Activated T-helper 1 cell treated with anti-CD3 and anti-CD28 coated beads, Interleukin-12 subunit alpha, Interleukin-12 subunit beta, Interleukin-2, Interleukin-4 antibody, amounts not matched to agents 30 ng/mL and 10 ng/mL and 1 ng/mL, durations not matched to agents 14 hours and 24 hours and 36 hours (primary cell): ENCODE measurements at places on chromosomes 6 and 20.

DNA sequence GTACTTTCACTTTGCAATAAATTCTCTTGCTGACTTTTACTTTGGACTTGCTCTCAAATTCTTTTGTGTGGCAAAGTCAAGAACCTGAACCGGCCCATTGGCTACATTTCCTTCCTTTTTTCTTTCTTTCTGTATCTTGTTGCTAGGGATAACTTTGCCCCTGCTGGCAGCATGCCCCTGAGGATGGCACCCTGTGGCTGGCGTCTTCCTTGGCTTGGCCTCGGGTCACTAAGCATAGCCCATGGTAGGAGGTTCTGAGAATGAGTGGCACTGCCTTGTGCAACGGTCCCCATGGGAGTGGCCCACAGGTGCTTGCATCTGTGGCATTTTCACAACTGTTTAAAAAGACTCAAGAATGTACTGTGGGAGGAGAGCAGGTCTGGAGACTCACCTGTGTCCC, 14.0 kb upstream of the HLA-F start:
- peak overlapping the region; percentile 70 for H3K4me3 ChIP-seq
- H3K27ac ChIP-seq: peak overlapping the region; percentile 80
- no peaks in the 10 kb centered on the region for H3K36me3 ChIP-seq
- peaks cover 71% of the 10 kb centered on the region for H3K4me1 ChIP-seq

DNA sequence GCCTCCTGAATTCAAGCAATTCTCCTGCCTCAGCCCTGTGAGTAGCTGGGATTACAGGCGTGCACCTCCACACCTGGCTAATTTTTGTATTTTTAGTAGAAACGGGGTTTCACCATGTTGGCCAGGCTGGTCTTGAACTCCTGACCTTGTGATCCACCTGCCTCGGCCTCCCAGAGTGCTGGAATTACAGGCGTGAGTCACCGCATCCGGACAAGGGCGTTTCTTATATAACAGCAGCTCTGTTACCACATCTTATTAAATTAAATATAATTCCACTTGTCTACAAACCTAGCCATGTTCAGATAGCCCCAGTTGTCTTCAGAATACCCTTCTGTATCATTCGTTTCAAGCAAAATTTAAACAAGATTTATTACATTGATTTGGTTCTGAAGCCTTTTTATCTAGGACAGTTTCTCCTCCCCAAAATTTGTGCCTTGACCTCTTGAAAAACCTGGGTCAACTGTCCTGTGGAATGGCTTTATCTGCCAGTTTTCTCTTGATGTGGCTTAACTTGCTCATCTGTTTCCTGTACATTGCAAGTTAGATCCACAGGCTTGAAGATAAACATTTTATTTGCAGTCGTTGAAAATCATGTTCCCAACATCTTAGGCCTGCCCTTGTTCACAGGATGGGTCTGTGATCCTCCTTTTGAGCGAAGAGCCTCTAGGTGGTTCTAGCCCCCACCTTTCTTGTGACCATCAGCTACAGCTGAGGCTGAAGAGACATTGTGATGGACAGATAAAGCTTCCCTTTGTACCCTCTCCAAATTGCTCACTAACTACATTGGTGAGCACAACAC, 132.2 kb downstream of the ARID1B start:
- no peaks in the 10 kb centered on the region for H3K27me3 ChIP-seq
- no peak for DNase-seq
- H3K36me3 ChIP-seq: peaks cover 9% of the 10 kb centered on the region
- H3K4me1 ChIP-seq: peaks cover 33% of the 10 kb centered on the region

- DNase-seq: no peak
- no peak overlapping the region for H3K27ac ChIP-seq
- H3K4me1 ChIP-seq: peaks cover 8% of the 10 kb centered on the region
- H3K4me3 ChIP-seq: peak overlapping the region; percentile 66
These were observed 577 bp downstream of the SASH1 start for GRCh38 chr6:148343047-148343782.

GRCh38 chr6:38779310-38780062, 64.4 kb downstream of the DNAH8 start:
- H3K4me1 ChIP-seq: no peaks in the 10 kb centered on the region
- DNase-seq: no peak
- H3K27me3 ChIP-seq: peaks cover 18% of the 10 kb centered on the region
- H3K27ac ChIP-seq: no peak overlapping the region

GRCh38 chr6:129485746-129486145, 224.2 kb downstream of the ARHGAP18 start:
- no peak for DNase-seq
- H3K4me3 ChIP-seq: no peak overlapping the region
- H3K27ac ChIP-seq: no peak overlapping the region
- H3K36me3 ChIP-seq: peaks cover 7% of the 10 kb centered on the region

- H3K4me1 ChIP-seq: no peaks in the 10 kb centered on the region
- no peak overlapping the region for H3K27ac ChIP-seq
- H3K36me3 ChIP-seq: no peaks in the 10 kb centered on the region
- peaks cover 13% of the 10 kb centered on the region for H3K27me3 ChIP-seq
- no peak overlapping the region for H3K4me3 ChIP-seq
These were observed 80.4 kb downstream of the POPDC3 start for GRCh38 chr6:105099371-105099770.

DNA sequence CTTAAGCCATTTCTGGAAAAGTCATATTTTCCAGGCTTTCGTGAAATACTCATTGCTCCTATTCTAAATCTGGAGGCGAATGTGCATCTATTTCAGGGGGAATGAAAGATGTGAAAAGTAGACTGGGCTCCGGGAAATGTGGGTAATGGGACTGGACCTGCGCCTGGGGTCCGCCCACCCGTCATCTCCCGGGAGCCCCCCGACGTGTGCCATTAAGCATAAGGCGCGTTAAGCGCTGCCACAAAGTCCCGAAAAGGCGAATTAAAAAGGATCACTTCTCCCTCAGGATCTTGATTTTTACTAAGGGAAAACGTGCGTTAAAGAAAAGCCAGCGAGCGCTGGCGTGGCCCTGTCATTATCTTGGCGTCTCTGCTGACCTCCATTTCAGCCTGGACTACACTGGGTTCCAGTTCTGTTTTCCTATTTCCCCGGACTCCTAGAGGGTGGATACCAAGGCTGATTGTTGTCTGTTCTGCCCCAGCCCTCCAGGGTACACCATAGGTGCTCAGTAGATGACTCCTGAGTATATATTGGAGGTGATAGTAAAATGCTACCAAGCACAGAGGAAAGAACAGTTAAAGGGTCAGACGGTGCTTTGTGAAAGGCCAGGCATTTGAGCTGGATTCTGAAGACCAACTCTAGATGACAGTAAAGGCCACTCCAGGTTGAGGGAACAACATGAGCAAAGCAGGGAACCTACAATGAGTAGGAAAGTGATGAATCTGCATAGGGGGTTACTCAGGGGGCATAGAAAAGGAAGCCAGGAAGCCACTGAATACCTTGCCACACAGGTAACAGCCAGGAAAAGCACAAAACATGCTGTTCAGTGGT, 89.2 kb upstream of the ARID1B start:
- H3K27ac ChIP-seq: peak overlapping the region; percentile 72
- peaks cover 27% of the 10 kb centered on the region for H3K4me1 ChIP-seq
- H3K36me3 ChIP-seq: no peaks in the 10 kb centered on the region
- H3K27me3 ChIP-seq: peaks cover 4% of the 10 kb centered on the region
- DNase-seq: no peak
- H3K4me3 ChIP-seq: peak overlapping the region; percentile 63

GRCh38 chr6:136290410-136291010, 864 bp upstream of the BCLAF1 start:
- peak overlapping the region; percentile 98 for H3K4me3 ChIP-seq
- H3K36me3 ChIP-seq: peaks cover 18% of the 10 kb centered on the region
- peak overlapping the region; percentile 99 for H3K27ac ChIP-seq
- peaks cover 2% of the 10 kb centered on the region for H3K27me3 ChIP-seq
- DNase-seq: peak; percentile 74

DNA sequence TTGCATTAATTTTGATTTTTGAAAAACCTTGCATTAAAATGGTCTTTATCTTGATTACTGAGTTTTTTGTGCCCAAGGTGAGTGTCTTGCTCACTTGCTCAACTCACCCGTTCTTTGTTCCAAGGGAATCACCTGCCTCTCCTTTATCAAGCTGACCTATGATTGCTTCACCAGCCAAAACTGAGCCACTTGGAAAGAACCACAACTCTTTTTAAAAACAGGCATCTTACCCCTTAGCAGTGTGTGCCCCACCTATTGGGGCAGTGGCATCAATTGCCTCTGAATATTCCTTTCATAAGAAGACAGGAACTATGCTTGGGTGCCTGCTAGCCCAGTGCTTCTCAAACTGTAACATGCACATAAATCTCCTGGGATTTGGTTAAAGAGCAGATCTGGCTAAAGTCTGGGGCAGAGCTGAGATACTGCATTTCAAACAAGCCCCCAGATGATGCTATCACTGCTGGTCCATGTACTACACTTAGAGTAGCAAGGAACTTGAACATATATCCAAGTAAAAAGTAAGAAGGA, 3.3 kb upstream of the STK38 start:
- no peaks in the 10 kb centered on the region for H3K36me3 ChIP-seq
- no peak overlapping the region for H3K27ac ChIP-seq
- H3K4me1 ChIP-seq: peaks cover 30% of the 10 kb centered on the region
- no peaks in the 10 kb centered on the region for H3K27me3 ChIP-seq

DNA sequence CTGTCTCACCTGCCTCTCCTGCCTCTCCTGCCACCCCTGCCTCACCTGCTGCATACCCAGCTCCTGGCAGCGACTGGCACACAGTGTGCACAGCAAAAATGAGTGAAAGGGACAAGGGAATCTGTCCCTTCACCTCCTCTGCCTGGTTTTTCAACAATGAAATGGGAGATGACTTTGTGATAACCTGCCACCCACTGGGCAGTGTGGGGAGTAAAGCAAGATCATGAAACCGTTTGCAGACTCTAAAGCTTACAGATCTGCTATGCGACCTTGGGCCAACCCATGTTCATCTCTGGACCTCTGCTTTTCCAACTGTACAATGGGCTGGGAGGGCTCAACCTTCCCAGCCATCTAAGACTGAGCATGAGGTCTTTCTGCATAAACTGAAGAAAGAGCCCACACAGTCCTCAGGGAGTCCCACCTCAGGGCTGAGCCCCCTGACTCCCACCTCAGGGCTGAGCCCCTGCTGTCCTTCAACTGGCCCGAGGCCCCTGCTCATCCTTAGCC, 81.1 kb downstream of the RIPOR3 start:
- H3K4me3 ChIP-seq: no peak overlapping the region
- no peak overlapping the region for H3K27ac ChIP-seq
- H3K27me3 ChIP-seq: no peaks in the 10 kb centered on the region
- no peaks in the 10 kb centered on the region for H3K4me1 ChIP-seq

GRCh38 chr6:161169035-161169434, 104.8 kb downstream of the AGPAT4 start:
- no peak overlapping the region for H3K4me3 ChIP-seq
- H3K27ac ChIP-seq: no peak overlapping the region
- DNase-seq: no peak
- H3K36me3 ChIP-seq: peaks cover 4% of the 10 kb centered on the region

DNA sequence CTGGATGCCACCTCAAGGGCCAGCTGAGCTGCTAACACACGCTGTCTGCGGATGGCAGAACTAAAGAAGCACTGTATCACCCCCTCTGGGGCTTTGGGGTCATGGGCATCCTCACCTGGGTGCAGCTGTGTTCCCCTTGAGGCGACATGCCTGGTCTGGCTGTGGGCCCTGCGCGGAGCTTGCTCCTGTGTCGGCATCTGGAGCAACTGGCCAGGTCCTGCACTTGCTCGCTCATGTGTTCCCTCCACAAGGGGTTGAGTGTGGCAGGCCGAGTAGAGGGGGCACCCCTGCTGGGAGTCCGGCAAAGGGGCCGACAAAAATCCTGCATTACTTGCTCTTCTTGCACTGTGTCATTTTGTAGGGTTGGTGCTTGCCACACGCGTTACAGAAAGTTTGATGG, 189.0 kb downstream of the CDKAL1 start:
- H3K4me1 ChIP-seq: peaks cover 26% of the 10 kb centered on the region
- no peaks in the 10 kb centered on the region for H3K27me3 ChIP-seq
- H3K27ac ChIP-seq: no peak overlapping the region
- no peak overlapping the region for H3K4me3 ChIP-seq
- no peak for DNase-seq

GRCh38 chr6:74936886-74937285, 269.0 kb downstream of the COL12A1 start:
- H3K27me3 ChIP-seq: no peaks in the 10 kb centered on the region
- DNase-seq: no peak
- no peaks in the 10 kb centered on the region for H3K36me3 ChIP-seq
- no peak overlapping the region for H3K4me3 ChIP-seq
- H3K4me1 ChIP-seq: no peaks in the 10 kb centered on the region

DNA sequence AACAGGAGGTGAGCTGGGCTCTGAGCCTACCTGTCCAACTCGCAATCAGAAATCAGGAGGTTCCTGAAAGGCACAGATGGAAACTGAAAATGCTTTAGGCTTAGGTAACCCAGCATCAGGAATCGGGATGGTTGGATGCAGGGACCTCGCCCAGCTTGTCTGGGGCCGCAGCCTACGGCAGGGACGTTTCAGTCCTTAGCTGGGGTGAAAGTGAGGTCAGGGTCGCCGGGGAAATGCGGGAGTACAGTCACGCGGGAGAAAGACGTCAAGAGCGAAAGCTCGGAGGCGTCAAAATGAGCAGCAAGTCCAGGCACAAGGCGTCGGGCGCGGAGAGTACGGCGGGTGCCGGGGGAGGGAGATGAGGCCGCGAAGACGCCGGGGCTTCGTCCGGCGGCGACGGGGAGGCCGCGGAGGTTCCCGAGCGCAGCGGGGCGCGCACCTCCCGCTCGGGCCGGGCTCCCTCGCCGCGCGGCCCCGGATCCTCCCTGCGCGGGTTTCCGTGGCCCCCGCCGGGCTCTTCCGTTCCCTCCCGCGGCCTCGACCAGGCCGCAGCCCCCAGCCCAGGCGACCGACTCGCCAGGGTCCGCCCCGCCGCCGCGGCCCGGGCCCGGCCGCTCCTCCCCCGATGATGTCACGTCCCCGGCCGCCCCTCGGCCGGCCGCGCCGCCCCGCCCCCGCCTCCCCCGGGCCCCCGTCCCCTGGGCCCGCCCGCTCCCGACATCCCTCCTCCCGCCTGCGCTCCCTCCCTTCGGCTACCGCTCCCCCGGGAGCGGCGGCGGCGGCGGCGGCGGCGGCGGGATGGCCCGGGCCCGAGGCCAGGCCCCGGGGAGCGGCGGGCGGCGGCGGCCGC, at the start of gene EBF4:
TSS of gene EBF4 (plus strand) at position 745 of the 850 bp plus-strand sequence. CDS start 866 bp downstream, outside the sequence.
- H3K36me3 ChIP-seq: peaks cover 7% of the 10 kb centered on the region
- peaks cover 35% of the 10 kb centered on the region for H3K4me1 ChIP-seq
- DNase-seq: no peak
- peak within 1 kb of the TSS; percentile 83 for H3K27ac ChIP-seq

- peaks cover 12% of the 10 kb centered on the region for H3K36me3 ChIP-seq
- no peak overlapping the region for H3K27ac ChIP-seq
These were observed 418.6 kb downstream of the CDKAL1 start for GRCh38 chr6:20952699-20953474.
